ENCODE measurements at places on chromosomes 6 and 20. TPM values are rescaled to one million over a fixed set of nuclear protein-coding genes. Genes with fewer than 3 reads are reported as not detected.

- no peak for DNase-seq
Measured at GRCh38 chr20:39057911-39058310, 95.8 kb downstream of the DHX35 start.

GRCh38 chr6:108566406-108566805, 5.7 kb downstream of the FOXO3 start:
- no peak for DNase-seq

DNA sequence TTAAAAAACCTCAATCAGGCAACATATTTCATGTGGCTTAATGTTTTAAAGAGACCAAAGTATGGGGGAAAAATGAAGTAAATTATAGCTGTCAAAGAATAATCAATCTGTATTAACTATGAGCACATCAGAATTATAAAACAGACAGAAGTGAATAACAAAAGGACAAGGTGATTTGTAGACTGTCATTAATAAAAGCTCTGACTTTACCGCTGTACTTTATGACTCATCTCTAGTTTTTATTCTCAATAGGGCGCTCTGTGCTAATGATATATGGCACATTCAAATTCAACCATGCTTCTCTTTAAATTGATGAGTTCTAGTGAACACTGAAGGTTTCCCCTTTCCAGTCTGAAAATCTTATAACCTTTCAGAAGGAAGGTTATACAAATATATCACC, 72.0 kb downstream of the PREP start:
- no peak for DNase-seq

- no peak for DNase-seq
Measured at GRCh38 chr20:50535162-50535561, 25.0 kb downstream of the PTPN1 start.

DNA sequence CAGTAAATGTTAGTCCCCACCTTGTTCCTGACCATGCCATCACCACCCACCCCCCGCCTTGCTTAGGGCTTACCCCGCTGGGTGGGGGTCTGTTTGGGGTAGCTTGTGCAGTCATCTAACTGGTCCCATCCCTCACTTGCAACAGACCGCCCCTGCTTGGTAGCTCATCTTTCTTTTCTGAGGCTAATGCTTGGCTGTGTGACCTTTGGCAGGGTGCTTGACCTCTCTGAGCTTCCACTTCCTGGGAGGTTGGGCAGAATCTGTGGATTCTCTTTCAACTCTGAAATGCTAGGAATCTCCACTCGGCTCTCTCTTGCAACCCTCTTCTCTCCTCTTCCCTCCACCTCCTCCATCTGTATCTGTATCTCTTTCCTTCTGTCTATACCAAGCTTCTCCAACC, 70.4 kb downstream of the SLC2A10 start:
- DNase-seq = no peak

DNA sequence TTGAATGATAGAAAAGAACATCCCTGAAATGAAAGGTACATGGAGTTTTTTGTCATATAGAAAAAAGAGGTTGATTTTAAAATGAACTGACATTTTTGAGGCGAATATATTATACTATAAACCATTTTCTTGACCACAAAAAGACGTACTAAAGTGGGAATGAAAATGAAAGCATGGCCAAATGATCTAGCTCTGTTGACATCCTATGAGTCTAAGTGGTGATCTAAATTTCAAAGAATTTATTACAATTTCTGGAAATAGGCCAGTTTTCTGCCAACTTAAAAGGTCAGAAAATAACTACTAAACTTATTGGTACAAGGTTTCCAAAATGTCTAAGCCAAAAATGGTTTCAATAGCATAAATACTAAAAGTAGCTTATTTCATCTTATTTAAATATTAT, 536.8 kb downstream of the EYS start:
- no peak for DNase-seq

DNA sequence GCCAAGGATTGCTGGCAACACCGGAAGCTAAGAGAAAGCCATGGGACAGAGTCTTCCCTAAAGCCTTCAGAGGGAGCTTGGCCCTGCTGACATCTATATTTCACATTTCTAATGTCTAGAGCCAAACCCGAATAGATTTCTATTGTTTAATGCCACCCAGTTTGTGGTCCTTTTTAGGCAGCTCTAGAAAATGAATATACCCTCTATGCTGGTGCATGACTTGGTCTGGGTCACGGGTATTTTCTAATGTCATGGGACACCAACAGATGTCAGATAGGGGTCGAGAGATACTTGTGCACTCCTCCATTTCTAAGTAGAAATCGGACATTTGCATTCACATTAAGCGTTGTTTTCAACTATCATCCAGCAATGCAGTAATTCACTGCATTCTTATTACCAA, 37.0 kb upstream of the SOX4 start:
- DNase-seq = no peak

GRCh38 chr6:24662236-24662635, 4.5 kb downstream of the TDP2 start:
- DNase-seq = no peak

GRCh38 chr6:150981095-150981494, 115.6 kb downstream of the MTHFD1L start:
- no peak for DNase-seq

GRCh38 chr20:38144974-38145728, 19.9 kb downstream of the TGM2 start:
- no peak for DNase-seq

- no peak for DNase-seq
Measured at GRCh38 chr6:3383525-3383924, 73.3 kb downstream of the SLC22A23 start.

GRCh38 chr6:168050881-168051586, 28.0 kb downstream of the FRMD1 start:
- DNase-seq = no peak

GRCh38 chr20:48787861-48788375, 39.9 kb downstream of the PREX1 start:
- DNase-seq = no peak

DNA sequence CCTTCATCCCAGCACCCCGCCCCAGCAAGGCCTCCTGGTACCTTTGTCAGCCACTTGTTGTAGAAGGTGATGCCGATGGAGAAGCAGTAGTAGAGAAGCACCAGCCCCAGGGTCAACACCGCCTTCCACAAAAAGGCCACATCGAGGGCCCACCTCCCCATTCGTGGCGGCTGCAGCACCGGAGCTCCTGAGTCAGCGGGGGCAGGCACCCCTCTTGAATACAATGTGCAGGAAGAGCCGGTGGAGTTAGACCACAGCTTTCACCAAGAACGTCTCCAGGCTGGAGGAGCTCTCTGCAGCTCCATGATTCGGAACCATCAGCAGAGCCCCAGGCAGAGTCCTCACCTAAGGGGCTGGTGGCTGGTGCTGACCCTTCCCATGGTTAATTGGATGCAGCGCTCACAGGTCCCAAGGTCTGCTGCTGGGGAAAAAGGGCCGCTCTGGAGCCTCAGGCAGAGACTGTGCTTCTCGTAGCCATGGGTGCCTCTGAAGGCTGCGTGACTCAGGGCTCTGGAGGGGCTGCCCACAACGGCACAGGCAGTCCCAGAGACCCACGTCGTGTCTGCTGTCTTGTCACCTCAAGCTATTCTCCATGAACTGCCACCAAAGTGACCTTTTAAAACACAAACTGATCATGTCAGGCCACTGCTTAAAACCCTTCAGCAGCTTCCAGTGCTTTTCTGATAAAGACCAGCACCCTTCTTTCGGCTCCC, 47.9 kb downstream of the ELMO2 start:
- no peak for DNase-seq

GRCh38 chr6:90537723-90538258, 49.1 kb downstream of the MAP3K7 start:
- no peak for DNase-seq

- DNase-seq = no peak
Measured at GRCh38 chr6:159249752-159250151, 80.6 kb downstream of the FNDC1 start.

The CYB5R4 gene
- 8.2 TPM for total RNA-seq

The TSBP1 gene
- not detected for total RNA-seq

The MYLK2 gene
- total RNA-seq = not detected

The ENPP5 gene
- total RNA-seq = 1.5 TPM

The PTCRA gene
- not detected for total RNA-seq

The VGLL2 gene
- not detected for total RNA-seq

The DAAM2 gene
- 0.87 TPM for total RNA-seq

Data from epithelial cell of proximal tubule (primary cell).